Stomach (tissue), 19 donors: ENCODE measurements at places on chromosomes 4 and X. TPM values are rescaled to one million over a fixed set of nuclear protein-coding genes. Genes with fewer than 3 reads are reported as not detected.

SPOCK3 gene
- total RNA-seq, result 6.1 TPM

RRH gene
- not detected for total RNA-seq

GRCh38 chrX:74270393-74270792, 33.6 kb upstream of the ZCCHC13 start:
- no peaks in the 10 kb centered on the region for H3K27me3 ChIP-seq
- H3K4me1 ChIP-seq, result no peaks in the 10 kb centered on the region
- no peak for DNase-seq
- no peak overlapping the region for H3K27ac ChIP-seq
- H3K36me3 ChIP-seq, result no peaks in the 10 kb centered on the region

- no peaks in the 10 kb centered on the region for H3K4me1 ChIP-seq
- no peak overlapping the region for H3K4me3 ChIP-seq
- no peaks in the 10 kb centered on the region for H3K36me3 ChIP-seq
- no peaks in the 10 kb centered on the region for H3K27me3 ChIP-seq
Observed at GRCh38 chr4:164011791-164012190, 517.3 kb downstream of the TMA16 start.

GRCh38 chrX:66126662-66127061, 37.4 kb upstream of the HEPH start:
- H3K27me3 ChIP-seq, result no peaks in the 10 kb centered on the region
- no peak overlapping the region for H3K4me3 ChIP-seq
- H3K4me1 ChIP-seq, result no peaks in the 10 kb centered on the region
- no peaks in the 10 kb centered on the region for H3K36me3 ChIP-seq
- no peak overlapping the region for H3K27ac ChIP-seq

TAF7L gene
- not detected for total RNA-seq

- no peak overlapping the region for H3K27ac ChIP-seq
- H3K27me3 ChIP-seq, result no peaks in the 10 kb centered on the region
- no peaks in the 10 kb centered on the region for H3K36me3 ChIP-seq
- H3K4me3 ChIP-seq, result no peak overlapping the region
Observed at GRCh38 chr4:110411574-110412011, 64.4 kb upstream of the ENPEP start.

GRCh38 chr4:128364565-128364964, 77.0 kb upstream of the PGRMC2 start:
- no peaks in the 10 kb centered on the region for H3K4me1 ChIP-seq
- no peaks in the 10 kb centered on the region for H3K36me3 ChIP-seq
- no peak overlapping the region for H3K4me3 ChIP-seq
- H3K27me3 ChIP-seq, result no peaks in the 10 kb centered on the region

DNA sequence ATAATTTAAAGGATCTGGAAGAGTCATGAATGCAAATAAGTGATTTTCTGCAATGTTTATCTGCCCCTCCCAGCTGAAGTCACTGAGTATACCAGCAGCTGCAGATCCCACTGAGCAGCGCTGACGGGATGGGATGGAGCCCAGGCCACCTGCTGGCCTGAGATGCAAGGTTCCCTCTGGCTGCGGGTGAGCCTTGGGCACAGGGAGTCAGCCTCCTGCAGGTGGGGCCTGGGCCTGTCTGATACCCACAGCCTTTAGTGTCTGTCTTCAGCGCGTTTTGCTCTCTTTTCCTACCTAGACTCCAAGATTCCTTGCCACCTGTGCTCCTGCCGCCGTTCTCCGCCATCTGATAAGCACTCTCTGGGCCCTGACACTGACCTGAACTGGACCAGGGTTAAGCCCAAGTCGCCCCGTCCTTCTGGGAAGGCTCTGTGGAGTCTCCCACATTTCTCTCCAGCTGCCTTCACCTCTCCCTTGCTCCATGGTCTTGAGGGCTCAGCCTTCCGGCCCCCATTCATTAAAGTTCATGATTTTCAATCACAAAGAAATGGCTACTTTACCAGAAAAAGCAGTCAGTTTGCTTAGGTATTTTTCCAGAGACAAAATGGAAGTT, 223.1 kb upstream of the FAT1 start:
- H3K36me3 ChIP-seq, result no peaks in the 10 kb centered on the region
- peak; percentile 80 for DNase-seq
- no peaks in the 10 kb centered on the region for H3K27me3 ChIP-seq
- H3K4me3 ChIP-seq, result no peak overlapping the region

DNA sequence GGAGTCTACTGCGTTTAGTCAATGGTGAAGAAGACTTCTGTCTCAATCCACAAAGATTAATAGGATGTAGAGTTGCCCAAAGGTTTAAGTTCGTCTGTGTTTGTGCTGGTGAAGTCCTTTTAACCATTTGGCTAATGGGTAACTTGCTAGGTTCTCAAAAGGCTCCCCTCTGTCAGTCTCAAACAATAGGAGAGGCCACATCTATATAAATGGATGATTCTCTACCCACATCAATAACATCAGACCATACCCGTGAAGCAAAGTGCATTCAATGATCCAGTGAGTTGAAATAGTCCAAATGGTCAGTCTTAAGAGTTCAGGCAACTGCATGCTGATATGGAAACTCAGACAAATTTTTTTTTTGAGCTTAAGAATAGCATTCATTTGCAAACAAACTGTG, 28.1 kb downstream of the RS1 start:
- H3K4me1 ChIP-seq, result no peaks in the 10 kb centered on the region
- no peaks in the 10 kb centered on the region for H3K27me3 ChIP-seq
- no peak for DNase-seq
- H3K27ac ChIP-seq, result no peak overlapping the region
- no peak overlapping the region for H3K4me3 ChIP-seq

DNA sequence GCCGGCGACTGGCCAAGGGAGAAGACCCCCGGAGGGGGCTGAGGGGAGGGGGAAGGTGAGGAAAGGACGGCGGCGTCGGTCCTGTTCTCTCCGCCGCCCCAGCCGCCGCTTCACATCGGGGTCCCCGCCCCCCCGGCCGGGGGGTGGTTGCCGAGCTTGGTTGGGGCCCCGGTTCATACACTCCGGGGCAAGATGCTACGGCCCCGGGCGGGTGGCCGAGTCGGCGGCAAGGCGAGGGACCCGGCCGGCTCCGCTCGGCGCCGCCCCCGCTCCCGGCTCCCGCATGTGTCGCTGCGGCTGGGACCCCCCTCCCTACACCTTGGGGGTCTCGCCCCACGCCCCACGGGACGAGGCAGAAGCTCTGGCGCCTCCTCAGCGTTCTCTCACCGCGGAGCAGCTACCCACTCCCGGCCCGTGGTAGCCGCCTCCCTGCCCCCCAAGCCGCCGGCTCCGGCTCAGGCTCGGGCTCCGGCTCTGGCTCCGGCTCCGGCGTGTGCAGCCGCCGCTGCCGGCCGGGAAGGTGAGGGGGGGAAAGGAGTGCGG, 461 bp downstream of the FBXW7 start:
- H3K36me3 ChIP-seq, result peaks cover 16% of the 10 kb centered on the region
- H3K4me1 ChIP-seq, result peaks cover 17% of the 10 kb centered on the region
- DNase-seq, result no peak
- H3K4me3 ChIP-seq, result peak overlapping the region; percentile 99
